ENCODE measurements at places on chromosomes 16 and 17.

DNA sequence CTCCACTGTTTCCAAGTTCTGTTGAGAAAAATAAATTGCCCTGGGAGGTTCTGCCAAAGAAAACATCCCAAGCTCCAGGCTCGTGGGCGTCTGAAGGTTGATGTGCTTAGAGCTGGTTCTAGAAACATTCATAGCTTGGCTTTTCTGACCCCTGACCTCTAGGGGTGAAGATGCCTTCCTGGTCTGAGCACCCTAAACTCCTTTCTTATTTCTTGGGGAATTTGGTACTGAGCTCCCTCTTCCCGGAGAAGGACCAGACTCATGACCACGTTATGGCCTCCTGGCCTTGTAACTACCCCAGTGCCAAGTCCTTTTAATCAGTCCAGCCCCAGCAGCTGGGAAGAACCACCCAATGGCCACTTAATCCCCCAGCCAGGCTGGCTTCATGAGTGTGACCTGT lies 66.4 kb downstream of the MYH11 start:
- no peak for DNase-seq

DNA sequence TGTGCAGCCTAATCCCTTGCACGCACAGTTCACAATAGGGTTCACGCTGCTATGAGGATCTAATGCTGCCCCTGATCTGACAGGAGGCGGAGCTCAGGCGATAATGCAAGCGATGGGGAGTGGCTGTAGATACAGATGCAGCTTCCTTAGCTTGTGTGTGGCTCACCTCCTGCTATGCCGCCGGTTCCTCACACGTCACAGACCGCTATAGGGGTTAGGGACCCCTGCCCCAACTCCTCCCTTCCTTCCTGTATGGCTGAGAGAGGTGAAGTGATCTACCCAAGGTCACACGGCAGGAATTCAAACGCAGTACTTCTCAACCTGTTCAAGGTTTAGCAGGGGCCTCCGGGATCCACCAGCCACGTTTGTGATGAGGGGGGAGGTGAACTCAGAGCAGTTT lies 13.4 kb upstream of the PLLP start:
- no peak for DNase-seq

GRCh38 chr17:258045-258734 lies 76.7 kb upstream of the DOC2B start:
- no peak for DNase-seq

GRCh38 chr17:35942588-35943186 lies 826 bp downstream of the LYZL6 start:
- DNase-seq: no peak
